ENCODE measurements at places on chromosomes 5 and 9.

GRCh38 chr9:32986971-32987370 is 14.5 kb downstream of the APTX start:
- no peak for DNase-seq

DNA sequence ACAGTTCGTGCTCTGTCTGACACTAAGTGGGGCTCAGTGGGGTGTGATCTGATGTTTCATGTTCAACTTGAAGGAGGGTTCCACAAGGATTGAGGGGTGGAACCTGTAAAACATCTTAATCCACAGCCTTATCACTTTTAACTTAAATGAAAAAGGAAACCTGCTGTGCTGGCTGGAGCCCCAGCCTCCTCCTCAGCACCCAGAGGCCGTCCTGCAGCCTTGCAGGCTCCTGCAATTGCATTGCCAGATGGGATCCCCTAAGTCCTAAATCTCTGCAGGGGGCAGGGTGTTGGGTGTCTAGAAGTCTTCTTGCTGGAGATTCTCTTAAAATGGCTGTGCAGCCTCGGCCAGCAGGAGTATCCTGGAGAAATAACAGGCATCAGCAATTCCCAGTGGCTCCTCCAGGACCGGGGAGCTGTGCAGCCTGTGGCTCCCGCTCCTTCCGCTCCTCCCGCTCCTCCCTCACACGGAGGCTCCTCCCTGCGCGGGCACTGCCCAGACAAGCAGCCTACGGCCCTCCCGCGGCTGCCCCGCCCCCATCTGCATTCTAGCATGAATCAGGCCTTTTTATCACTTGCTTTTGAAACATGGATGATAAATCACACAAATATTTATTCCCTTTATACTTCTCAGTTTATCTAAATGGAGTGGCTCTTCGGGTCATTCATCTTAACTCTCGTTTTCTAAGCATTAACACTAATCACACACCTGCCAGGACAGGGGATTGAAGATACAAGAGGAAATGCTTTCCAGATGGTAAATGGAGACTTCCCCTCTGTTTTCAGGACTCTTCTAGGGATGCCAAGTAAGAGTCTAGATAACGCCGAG is 131.0 kb downstream of the ADAMTS16 start:
- no peak for DNase-seq

DNA sequence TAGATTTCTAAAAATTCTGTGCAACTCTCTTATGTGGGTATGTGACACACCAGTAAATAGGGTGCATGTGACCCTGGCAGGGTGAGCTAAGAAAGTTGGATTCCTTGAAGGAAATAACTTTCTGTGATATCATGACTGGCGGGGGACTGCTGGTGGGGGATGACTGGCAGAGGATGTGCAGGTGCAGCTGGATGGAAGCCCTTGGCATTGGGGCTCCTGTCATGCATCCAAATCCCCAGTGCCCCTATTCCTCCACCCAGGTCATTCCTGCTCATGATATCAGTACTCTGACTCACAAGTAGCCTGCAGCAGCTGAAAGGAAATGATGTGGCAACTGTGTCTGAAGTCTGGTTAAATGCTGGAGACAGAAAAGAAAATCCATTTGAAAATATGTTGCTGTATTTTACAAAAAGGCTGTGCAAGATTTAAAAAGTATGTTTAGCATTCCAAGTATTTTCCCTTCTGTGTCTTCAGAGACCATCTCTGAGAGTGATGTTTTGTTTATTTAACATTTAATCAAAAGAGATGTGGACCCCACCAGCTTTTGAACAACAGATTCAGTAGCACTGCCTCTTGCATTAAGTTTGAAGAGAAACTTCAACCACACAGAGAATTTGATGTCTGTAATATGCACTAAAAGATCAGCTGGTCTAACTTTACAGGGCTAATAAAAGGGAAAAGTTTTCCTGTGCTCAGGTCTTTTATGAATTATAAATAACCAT is 17.9 kb upstream of the ZSWIM6 start:
- DNase-seq: no peak

DNA sequence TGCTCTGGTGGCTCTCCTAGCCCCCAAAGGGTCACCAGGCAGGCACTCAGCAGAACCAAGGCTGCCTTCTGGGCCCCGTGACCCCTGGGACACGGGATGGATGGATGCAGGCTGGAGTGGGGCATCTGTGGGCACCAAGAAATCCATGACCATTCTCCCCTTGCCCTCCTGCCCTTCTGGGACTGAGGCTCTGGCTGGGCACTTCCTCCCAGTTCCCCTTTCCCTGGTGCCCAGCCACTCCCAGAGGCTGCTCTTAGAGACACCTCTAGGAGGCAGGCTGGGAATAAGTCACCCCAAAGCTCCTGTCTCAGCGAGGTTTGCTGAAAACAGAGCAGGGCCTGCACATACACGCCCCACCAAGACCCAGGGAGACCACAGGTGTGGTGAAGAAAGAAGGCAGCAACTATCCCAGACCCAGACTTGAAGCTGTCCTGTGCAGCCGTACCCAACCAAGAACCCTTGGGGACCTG is 943 bp downstream of the STING1 start:
- DNase-seq: peak; percentile 67

- DNase-seq: no peak
These were observed 24.4 kb downstream of the MEGF9 start for GRCh38 chr9:120689860-120690259.

- no peak for DNase-seq
These were observed 17.4 kb downstream of the C9orf85 start for GRCh38 chr9:71928806-71929205.

DNA sequence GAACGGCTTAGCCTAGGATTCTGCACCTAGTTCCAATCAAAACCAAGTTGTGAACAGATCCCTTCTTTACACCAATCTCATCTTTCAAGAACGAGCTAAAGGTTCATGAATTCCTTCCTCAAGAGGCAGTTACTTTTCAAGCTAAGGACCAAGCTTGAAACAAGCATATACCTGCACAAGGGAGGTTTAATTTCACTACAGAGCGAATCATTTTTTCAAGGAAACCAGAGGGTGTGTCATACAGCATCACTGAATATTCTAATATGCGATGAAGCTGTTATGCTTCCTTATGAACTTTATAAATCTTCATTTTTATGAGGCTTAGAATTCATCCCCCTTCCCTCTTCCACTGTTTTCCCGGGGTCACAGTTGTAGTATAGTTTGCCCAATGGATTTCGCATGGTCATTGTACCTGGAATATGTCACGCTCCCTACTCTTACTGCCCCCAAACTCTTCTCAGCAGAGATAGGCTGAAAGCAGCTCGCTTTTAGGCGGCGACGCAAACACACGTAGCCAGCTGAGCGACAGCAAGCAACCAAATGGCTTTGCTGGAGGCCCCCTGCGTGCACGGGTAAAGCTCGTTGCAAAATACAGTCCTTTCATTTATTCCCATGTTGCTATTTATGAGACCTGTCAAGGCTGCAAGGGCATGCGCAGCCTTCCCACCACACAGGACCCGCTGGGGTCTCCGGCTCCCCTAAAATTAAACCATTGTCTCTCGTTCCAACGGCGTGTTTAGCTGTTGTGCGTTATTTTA is 832 bp downstream of the LMBRD2 start:
- DNase-seq: peak; percentile 86

DNA sequence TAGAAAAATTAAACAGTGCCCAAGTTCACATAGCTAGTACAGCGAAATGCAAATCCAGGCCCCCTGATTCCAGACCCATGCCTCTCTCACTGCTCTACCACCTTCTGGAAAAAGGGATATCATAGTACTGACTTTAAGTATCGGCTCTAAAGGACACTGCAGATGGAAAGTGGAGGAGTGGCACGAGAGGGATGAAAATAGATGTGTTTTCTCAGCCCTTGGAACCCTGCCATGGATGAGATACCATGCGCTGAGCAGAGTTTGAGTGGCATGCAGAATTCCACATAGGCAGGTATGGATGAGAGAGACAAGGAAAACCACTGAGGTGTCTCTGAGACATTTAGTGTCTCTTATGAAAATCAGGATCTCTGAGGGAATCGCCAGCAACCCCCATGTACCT is 18.8 kb downstream of the CKMT2 start:
- DNase-seq: no peak

DNA sequence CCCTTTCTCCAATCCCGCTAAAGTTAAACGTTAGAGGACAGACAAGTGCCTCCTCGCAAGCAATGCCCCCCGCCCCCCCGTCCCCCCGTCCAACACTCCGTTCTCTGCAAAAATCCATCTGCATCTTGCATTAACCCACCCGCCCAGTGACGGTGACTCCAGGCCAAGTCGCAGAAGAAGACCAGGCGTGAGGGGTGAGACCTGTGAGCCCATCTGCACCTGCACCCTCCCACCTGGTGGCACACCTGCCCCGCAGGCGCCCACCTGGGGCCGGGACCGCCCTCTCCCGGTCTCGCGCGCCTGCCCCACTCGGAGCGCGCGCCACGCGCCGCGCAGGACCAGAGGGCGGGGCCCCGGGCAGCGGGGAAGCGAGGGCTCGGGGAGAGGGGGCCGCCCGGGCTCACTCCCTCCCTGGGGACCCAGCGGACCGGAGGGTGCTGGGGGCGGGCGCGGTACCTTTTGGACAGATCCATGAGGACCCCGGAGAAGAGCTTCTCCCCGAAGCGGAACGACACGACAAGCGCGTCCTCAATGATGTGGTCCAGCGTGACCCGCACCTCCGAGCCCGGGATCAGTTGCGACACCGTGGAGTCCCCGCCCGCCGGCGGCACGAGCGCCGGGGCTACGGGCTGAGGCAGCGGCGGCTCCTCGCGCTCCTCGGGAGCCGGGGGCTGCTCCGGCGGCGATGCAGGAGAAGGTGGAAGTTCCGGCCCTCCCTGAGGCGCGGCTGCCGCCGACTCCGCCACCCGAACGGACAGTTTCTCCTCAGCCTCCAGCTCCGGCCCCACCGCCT is 705 bp downstream of the PWWP2A start:
- DNase-seq: peak; percentile 45

DNA sequence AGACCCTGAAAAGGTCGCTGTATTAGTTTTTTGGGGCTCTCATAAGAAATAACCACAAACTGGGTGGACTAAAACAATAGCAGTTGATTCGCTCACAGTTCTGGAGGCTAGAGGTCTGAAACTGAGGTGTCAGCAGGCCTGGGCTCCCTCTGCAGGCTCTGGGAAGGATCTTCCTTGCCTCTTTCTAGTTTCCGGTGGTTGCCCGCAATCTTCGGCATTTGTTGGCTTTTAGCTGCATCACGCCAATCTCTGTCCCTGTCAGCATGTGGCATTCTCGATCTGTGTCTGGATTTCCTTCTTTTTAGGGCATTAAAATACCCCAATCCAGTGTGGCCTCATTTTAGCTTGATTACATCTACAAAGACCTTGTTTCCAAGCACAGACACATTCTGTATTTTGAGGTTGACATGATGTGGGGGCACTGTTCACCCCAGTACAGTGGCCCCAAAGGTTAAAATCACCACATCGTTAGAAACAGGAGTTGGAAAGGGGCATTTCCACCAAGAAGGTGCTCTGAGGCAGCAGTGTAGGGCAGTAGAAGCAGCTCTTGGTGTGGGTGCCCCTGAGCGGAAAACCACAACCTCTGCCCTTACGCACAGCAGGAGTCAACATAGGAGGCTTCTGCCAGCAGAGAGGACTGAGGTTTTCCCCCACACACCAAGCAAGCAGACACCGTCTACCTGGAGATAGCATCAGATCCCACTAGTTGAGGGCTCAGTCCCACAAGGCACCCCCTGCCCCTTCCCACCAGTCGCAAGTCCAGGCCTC is 13.5 kb downstream of the ZNF79 start:
- no peak for DNase-seq

- DNase-seq: no peak
These were observed 33.6 kb downstream of the GABRA6 start for GRCh38 chr5:161719157-161719556.
